ENCODE measurements at places on chromosomes 6 and 20.
A peak's percentile ranks its signal among the peaks of the same experiment; 100 is the strongest.

GRCh38 chr6:48628316-48628715, 517.3 kb upstream of the PTCHD4 start:
- no peak for DNase-seq

GRCh38 chr6:138397128-138398122, 6.6 kb upstream of the HEBP2 start:
- DNase-seq = no peak

- peak; percentile 62 for DNase-seq
Measured at GRCh38 chr6:143368426-143368825, 82.1 kb downstream of the ADAT2 start.

GRCh38 chr20:1566701-1567100, 9.2 kb upstream of the SIRPD start:
- DNase-seq = no peak

GRCh38 chr20:2402271-2402980, 21.7 kb downstream of the TGM6 start:
- DNase-seq = no peak

DNA sequence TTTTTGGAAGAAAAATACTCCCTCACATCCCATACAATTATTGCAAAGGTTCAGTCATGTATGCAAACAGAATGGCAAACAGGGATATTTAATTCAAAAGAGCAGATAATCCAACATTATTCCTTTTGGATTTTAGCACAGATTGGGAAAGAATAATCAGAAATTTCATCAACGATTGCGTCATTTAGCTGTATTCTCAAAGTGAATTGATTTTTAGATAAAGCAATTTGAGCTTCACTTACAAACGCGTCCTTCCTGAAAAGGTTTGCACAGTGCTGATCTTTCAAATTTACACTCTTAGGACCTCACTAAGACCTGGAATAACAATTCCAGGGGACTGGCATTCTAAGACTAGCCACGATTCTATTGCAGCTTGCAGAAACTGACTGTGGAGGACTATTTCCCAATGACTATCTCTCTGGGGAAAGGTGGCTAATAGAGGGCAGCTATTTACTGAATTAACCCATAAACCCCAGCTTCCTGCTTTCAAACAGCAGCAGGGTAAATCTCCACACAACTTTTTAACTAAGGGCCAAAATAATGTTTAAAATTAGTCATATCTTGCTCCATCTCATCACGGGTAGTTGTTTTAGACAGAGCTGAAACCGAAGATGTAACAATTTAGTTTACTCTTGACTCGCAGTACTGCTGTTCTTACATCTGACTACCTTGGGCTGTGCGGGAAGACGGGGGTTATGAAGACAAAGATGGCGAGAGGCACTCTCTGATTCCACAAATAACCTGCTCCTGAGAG, 131.2 kb upstream of the FAM184A start:
- DNase-seq = no peak

DNA sequence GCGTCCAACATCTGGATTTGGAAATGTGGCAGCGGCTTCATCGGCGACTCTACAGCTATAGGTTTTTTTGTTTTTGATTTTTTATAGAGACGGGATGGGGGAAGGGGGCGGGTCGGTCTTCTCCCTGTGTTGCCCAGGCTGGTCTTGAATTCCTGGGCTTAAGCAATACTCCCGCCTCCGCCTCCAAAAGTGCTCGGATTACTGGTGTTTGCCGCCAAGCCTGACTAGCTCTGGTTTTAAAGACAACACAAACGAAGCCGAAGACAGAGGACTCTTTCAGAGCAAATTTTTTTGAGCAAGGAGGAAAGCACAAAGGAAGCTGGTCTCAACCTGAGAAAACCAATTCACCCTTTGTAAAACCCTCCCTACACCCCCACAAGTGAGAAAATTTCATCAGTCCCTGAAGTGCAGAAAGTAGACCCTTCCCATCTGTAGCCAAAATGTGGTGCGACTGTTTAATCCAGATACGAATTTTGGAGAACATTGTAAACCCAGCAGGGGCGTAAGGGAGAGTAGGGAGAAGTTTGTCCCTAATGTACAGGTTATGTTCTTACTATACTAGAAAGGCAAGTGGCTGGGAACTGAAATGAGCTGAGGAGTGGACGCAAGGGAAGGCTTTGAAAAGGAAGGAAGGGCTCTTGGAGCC, 185.9 kb downstream of the TRIM27 start:
- no peak for DNase-seq

DNA sequence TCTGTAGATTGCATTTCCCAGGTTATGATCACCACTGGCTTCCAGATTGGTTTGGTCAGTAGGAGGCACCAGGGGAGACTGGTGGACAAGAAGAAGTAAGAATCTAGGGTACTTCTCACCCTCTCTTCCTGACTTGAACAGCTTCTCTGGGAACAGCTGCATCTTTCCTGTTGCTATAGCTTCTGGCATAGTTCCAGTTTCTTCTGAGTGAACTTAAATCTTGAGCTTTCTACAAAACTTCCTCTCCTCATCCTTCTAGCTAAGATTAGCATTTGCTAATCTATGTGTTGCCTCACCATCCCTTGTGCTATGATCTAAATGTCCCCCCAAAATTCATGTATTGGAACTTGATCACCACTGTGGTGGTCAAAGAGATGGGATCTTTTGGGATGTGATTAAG, 724.6 kb downstream of the UTRN start:
- no peak for DNase-seq

DNA sequence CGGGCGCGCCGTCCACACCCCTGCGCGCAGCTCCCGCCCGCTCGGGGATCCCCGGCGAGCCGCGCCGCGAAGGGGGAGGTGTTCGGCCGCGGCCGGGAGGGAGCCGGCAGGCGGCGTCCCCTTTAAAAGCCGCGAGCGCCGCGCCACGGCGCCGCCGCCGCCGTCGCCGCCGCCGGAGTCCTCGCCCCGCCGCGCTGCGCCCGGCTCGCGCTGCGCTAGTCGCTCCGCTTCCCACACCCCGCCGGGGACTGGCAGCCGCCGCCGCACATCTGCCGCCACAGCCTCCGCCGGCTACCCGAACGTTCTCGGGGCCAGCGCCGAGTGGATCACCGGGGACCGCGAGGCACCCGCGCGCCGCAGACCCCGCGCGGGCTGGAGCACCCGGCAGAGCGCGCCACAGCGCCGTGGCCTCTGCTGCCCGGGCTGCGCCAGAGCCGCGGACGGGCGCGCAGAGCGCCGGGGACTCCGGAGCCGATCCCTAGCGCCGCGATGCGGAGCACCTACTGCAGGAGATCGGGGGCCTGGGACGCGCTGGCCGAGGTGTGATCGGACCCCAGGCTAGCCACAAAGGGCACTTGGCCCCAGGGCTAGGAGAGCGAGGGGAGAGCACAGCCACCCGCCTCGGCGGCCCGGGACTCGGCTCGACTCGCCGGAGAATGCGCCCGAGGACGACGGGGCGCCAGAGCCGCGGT, at the start of gene BMP2:
BMP2 (plus strand) TSS at position 151 of the 692 bp plus-strand sequence. CDS start 2,441 bp downstream, outside the sequence.
- peak; percentile 58 for DNase-seq

GRCh38 chr6:29709188-29709587, 14.0 kb upstream of the HLA-F start:
- DNase-seq = no peak

- no peak for DNase-seq
Measured at GRCh38 chr20:61449916-61450315, 197.9 kb downstream of the CDH4 start.

- DNase-seq = peak; percentile 61
Measured at GRCh38 chr20:50191544-50192363, 1.1 kb downstream of the CEBPB start.

- DNase-seq = peak; percentile 6
Measured at GRCh38 chr6:8047541-8048292, 16.5 kb downstream of the BLOC1S5 start.

DNA sequence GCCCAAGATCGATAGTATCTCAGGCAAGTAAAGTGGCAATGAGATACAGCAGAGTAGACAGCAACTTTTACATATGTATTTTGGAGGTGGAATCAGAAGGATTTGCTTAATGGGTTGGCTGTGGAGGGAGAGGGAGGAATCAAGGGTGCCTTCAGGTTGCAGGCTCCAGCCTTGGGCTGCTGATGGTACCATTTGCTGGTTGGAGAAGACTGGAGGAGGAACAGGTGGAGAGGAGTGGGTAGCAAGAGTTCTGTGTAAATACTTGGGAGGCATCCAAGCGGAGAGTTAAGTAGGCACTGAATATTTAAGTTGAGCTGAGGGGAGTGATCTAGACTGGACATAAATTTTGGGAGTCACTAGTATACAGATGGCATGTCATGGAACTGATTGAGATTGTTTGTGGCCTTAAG, 5.2 kb downstream of the BICRAL start:
- no peak for DNase-seq

DNA sequence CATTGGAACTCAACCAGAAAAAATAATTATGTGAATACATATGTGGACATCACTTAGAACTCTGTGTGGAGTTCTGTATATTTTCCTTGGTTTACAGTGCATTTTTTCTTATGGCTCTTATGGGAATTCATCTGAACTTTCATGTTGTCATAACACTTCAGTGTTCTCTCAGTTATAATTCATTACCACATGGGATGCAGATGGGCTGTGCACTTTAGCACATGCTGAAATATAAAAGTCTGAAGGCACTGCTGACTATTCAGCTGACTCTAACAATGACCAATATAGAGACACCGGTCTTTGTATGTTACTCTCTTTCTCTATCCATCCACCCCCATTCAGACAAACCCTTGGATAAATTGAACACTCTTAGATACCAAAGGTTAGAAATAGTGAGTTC, 29.3 kb downstream of the GRIK2 start:
- no peak for DNase-seq

DNA sequence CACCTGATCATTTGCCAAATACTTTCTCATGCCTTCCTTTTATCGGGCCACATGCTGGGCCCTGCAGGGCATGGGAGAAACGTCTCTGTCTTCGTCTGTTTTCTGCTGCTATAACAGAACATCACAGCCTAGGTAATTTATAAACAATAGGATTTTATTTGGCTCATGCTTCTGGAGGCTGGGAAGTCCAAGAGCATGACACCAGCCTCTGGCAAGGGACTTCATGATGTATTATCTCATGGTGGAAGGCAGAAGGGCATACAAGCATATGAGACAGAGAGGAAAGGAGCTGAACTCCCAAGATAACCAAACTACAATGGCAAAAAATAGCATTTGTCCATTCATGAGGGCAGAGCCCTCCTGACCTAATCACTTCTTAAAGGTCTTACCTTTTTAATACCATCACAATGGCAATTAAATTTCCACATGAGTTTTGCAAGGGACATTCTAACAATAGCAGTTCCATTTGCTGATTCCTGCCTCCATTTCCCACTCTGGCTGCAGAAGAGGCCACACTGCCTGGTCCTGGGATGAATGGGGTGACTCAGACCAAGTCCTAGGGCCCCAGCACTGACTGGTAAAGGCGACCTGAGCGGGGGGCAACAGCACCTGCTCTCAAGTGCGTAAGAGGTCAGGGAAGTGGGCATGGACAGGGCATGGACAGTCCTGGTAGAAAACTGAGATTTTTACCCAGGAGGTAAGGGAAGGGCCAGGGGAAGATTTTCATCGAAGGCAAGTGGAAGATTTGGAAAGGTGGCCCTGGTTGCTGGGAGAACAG, 5.1 kb upstream of the ZBP1 start:
- DNase-seq = no peak

DNA sequence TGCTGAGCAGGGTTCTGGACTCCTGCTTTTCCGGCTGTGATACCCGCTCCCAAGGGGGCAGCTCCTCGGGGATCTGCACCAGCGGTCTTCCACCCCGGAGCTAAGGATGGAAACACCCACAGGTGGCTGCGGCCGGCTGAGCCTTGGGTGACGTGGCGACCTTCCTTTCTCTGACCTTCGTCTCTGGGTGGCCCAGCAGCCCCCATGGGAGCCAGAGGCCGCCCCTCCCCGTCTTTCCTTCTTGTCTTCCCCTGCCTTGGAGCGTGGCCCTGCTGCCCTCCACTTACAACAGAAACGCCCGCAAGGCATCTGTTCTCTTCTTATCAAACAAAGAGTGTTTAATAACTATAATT, 405.7 kb downstream of the TAF4 start:
- DNase-seq = no peak
